Fibroblast of the aortic adventitia (primary cell): ENCODE measurements at places on chromosomes 2 and 18.

- no peak for DNase-seq
These were observed 91.8 kb upstream of the SKOR2 start for GRCh38 chr18:47343291-47343690.

GRCh38 chr2:222049946-222050345, 248.9 kb downstream of the PAX3 start:
- DNase-seq: no peak

GRCh38 chr2:137983581-137983980, 19.3 kb downstream of the HNMT start:
- DNase-seq: no peak

GRCh38 chr2:19122220-19122619, 236.2 kb downstream of the OSR1 start:
- no peak for DNase-seq

- no peak for DNase-seq
These were observed 65.0 kb downstream of the PPP4R1 start for GRCh38 chr18:9549405-9549804.

GRCh38 chr18:35267161-35267651, 22.8 kb downstream of the ZSCAN30 start:
- peak; percentile 49 for DNase-seq

- no peak for DNase-seq
These were observed 559.8 kb upstream of the REG3G start for GRCh38 chr2:78465707-78466106.

GRCh38 chr2:105344704-105345345, 7.5 kb downstream of the C2orf49 start:
- peak; percentile 81 for DNase-seq

GRCh38 chr2:3597567-3597966, 2.7 kb downstream of the COLEC11 start:
- DNase-seq: no peak

DNA sequence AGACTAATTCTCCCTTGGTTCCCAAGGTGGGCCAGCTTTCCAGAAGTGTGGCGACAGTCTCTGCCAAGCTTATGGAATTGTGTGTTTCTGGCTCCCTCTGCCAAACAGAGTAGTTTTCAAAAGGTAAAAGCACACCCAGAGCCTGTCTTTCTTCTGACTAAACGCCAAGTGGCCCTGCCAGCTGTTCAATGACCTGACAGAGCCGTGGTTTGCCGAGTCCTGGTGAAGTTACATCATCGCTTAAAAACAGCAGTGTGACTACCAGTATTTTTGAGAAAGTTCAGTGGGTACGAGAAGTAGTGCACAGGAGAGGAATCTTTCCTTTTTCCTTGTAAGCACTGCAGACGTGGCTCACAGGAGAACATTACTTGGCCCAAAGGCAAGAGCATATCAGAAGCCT, 1.9 kb downstream of the PER2 start:
- peak; percentile 83 for DNase-seq

GRCh38 chr2:157876786-157877138, 632 bp upstream of the ACVR1 start:
- peak; percentile 21 for DNase-seq

DNA sequence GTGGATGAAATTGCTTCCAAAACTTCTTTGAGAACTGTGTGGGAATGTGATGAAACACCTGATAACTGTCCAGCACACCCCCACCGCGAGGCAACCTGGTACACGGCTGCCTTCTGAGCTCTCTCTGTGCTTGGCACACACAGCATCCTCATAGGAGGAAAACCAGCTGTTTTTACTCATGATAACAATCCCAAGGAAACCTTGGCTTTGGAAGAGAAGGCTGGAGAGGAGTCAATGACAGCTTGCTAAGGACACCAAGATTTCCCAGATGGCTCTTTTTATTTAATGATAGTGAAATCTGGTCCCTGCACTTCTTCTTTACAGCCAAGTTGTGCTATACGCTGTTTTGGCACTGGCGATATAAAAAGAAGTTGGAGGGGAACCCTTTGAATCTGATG, 232.5 kb upstream of the FN1 start:
- DNase-seq: peak; percentile 83
